GM10248 (cell line): ENCODE measurements at places on chromosomes 6 and 20.

DNA sequence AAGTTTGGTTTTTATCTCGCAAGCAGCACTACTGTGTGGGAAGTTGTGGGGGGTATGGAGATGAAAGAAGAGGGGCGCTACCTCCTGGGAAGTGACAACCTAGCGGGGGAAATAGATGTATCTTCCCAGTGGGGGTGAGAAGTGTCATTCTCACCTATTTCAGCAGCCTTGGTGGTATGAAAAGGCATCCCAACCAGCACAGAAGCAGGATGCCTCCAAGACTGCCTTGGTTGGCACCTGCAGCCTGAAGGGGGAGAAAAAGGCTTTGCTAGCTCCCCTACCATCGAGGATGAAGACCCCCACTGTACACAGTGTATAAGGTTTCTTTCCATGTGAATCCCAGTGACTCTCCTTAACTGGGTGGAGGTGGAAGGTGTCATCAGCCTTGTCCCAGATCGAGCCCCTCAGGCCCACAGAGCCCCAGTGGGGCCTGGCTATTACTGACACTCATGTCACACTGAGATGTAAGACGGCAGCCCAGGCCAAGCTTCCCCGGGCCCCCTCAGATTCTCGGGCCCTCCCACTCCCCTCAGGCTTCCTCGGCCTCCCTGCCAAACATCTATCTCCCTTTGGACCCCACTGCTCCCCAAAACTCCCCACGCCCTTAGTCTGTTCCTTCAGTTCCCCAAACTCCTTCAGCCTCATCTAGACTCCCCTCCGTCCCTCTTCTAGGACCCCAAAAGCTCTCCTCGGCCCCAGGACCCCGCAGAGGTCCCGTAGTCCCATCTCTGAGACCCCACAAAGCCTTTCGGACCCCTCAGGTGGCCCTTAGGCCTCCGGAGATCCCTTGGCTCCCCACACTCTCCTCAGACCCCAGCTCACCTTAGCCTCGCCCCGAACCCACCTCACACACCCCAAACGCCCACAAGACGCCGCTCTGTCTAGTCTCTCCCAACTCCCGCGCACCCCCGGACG lies 688 bp downstream of the COMMD7 start:
- peak; percentile 35 for DNase-seq

GRCh38 chr6:3442431-3443220 lies 14.2 kb downstream of the SLC22A23 start:
- no peak for DNase-seq

DNA sequence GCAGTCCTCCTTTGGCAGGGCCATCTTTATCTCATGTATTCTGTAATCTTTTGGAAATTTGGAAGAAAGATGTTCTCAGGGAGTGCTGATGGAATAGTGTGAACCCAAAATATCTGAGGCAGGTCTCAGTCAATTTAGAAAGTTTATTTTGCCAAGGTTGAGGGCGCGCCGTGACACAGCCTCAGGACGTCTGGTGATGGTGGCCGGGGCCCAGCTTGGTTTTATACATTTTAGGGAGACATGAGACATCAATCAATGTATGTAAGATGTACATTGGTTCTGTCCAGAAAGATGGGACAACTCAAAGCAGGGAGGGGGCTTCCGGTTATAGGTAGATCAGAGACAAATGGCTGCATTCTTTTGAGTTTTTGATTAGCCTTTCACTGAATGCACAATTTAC lies 89.8 kb downstream of the ERMARD start:
- no peak for DNase-seq

- DNase-seq = no peak
Observed at GRCh38 chr6:69044534-69044933, 409.5 kb downstream of the ADGRB3 start.

- peak; percentile 32 for DNase-seq
Observed at GRCh38 chr6:118810420-118811027, 83.4 kb upstream of the ASF1A start.

- peak; percentile 53 for DNase-seq
Observed at GRCh38 chr6:35402136-35402855, 49.8 kb upstream of the FANCE start.

- no peak for DNase-seq
Observed at GRCh38 chr20:36479938-36480337, 61.4 kb upstream of the MYL9 start.

DNA sequence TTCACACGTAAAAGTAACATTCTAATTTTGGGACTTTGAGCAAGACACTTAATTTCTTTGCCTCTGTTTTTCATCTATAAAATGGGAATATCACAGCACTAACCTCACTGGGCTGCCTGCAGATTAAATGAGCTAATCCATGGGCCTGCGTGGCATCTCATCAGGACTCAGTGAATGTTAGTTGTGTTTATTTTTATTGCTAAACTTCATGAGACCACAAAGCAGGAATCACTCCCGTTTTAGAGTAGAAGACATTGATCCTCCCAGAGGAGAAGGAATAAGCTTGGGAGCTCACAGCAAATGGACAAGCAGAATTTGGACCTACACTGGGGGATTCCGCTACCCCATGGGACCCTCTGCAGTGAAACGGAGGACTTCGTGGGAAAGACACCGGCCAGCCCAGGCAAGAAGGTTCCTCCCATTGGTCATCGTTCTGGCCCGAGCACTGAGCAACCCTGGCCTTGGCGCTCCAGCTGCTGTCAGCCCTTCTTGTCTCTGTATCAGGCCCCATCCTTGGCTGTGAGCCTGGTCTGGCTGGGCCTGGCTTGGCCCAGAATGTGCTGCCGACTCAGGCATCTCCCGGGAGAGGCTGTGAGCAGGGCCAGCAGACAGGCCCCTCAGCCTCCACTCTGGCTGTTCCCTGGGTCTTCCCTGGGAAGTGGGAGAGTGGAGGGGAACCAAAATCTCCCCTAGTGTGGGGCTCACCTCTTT lies 79.8 kb downstream of the NFATC2 start:
- DNase-seq = no peak

DNA sequence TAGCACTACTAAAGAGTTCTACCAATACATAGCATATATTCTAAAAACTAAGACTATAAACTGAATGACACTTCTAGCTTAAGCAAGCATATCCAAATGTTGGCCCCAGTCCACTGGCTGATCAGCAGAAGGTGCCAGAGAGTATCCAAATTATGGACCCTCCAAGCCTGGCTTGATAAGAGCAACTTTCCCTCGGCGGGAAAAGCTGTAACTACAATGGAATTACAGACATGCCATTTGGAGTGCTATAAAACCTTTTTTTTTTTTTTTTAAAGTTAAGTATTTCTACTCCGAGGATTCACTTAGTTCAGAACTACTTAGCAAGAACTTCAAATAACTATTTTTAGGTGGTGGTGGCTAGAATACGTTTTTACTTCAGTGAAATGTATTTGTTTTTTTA lies 94.6 kb downstream of the EPB41L2 start:
- no peak for DNase-seq
